Hematopoietic multipotent progenitor cell treated with erythropoietin and hydrocortisone succinate and interleukin-3 and kit ligand, for 4 days (in vitro differentiated cells): ENCODE measurements at places on chromosomes 16 and 17.
A peak's percentile ranks its signal among the peaks of the same experiment; 100 is the strongest.

DNA sequence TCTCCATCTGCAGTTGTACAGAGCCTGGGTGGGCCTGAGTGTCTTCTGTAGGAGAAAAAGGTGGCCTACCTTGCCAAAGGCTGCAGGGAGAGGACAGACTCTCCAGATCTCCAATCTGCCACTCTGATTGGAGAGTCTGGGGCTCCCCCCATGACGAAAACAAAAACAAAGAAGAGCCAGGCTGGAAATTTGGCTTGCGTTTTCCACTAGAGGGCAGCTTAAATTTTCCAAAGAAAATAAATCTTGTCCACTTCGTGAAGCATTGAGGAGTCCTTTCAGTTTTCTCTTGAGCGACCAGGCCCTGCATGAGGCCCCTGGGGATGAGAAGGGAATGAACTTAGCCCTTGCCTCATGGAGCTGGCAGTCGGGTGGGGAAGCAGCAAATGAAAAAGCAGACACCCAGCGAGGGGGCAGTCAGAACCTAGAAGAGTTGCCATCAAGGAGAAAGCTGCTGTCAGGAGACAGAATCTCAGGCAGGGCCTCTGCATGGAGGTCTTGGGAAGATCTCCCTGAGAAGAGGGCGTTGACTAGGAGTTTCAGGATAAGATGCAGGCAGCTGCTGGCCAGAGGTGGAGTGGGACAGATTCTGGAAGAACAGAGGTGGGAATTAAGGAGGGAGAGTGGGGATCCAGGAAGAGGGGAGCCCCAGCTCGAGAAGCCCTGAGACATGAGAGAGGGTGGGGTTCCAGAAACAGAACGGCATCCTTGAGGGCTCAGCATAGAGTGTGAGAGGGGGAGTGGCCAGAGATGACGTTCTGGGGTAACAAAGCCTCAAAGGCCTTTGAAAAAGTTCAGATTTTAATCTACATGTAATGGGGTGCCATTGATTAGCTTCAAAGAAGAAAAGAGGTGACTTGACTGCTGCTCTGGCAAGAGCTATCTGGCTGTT, 8.4 kb upstream of the SHCBP1 start:
- peak; percentile 42 for DNase-seq

GRCh38 chr17:66620528-66620927, 214.4 kb upstream of the CACNG5 start:
- no peak for DNase-seq

- no peak for DNase-seq
These were observed 44.2 kb downstream of the RPTOR start for GRCh38 chr17:80588702-80589383.

- DNase-seq = peak; percentile 17
These were observed 12.8 kb downstream of the RAB11FIP4 start for GRCh38 chr17:31404028-31404949.

GRCh38 chr16:31764103-31764502, 109.5 kb upstream of the ZNF267 start:
- no peak for DNase-seq

DNA sequence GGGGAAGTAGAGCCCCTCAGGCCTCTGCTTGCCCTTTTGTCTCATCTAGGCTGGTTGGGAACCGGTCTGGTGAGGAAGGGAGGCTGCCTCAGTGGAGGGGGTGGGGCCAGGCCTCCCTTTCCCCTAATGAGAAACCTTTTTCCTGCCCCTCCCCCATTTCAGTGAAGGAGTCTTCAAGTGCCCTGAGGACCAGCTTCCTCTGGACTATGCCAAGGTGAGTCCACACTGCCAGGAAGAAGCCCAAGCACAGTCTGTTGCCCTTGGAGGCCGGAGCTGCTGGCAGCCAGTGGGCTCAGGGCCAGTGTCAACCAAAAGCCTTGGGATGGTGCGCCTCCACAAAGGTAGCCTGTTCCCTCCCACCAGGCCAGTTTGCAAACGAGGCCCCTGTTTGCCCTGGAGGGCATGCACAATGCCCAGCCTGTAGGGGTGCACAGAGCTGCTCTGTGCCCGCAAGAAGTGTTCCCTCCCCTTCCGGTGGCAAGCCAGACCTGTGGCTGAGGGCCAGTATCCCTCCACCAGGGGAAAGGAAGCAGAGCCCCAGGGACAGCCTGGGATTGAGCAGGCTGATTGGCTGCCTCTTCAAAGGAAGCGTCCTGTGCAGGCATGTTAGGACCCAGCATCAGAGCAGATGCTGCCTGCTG, 3.4 kb downstream of the TRAF4 start:
- no peak for DNase-seq

GRCh38 chr17:1546292-1546922, 16.2 kb downstream of the PITPNA start:
- no peak for DNase-seq

DNA sequence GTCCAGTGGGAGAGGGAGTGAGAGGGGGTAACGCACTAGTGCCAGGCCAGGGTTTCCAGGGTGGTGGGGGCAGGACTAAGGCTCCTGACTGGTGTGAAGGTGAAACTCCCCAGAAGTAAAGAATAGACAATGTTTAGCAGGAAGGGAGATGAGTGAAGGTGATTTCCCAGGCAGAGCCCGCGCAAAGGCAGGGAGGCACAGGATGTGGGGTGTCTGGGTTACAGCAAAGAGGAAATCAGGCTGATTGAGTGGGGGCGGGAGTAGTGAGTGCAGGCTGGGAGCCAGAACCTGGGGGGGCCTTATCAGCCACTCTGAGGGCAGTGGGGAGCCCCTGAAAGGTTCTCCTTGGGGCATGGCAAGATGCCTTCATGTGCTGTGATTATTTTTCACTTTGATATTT, 167.5 kb downstream of the UTP18 start:
- peak; percentile 45 for DNase-seq

- DNase-seq = no peak
These were observed 8.3 kb downstream of the CBFA2T3 start for GRCh38 chr16:88968589-88969280.

GRCh38 chr17:59038734-59039133, 67.9 kb downstream of the TRIM37 start:
- peak; percentile 4 for DNase-seq
